HFFc6 (cell line): ENCODE measurements at places on chromosomes 6 and 20. TPM values are rescaled to one million over a fixed set of nuclear protein-coding genes. Genes with fewer than 3 reads are reported as not detected.

The INSM1 gene
- not detected in 2 replicates for total RNA-seq

The SGK1 gene
- 73.3 and 101 TPM in 2 replicates for total RNA-seq

The TUBB1 gene
- not detected in 3 replicates for total RNA-seq

- peaks cover 19% of the 10 kb centered on the region for H3K4me1 ChIP-seq
- no peaks in the 10 kb centered on the region for H3K27me3 ChIP-seq
- peaks cover 29% of the 10 kb centered on the region for H3K36me3 ChIP-seq
- no peak overlapping the region for H3K4me3 ChIP-seq
- no peak overlapping the region for H3K27ac ChIP-seq
Measured at GRCh38 chr6:72683797-72684196, 61.9 kb downstream of the KCNQ5 start.

- no peaks in the 10 kb centered on the region for H3K27me3 ChIP-seq
- H3K27ac ChIP-seq, result no peak overlapping the region
- no peaks in the 10 kb centered on the region for H3K36me3 ChIP-seq
- H3K4me1 ChIP-seq, result no peaks in the 10 kb centered on the region
- DNase-seq, result no peak
Measured at GRCh38 chr6:113551168-113551567, 306.0 kb upstream of the MARCKS start.
